Activated naive CD4-positive, alpha-beta T cell (primary cell): ENCODE measurements at places on chromosomes 3 and 15.

DNA sequence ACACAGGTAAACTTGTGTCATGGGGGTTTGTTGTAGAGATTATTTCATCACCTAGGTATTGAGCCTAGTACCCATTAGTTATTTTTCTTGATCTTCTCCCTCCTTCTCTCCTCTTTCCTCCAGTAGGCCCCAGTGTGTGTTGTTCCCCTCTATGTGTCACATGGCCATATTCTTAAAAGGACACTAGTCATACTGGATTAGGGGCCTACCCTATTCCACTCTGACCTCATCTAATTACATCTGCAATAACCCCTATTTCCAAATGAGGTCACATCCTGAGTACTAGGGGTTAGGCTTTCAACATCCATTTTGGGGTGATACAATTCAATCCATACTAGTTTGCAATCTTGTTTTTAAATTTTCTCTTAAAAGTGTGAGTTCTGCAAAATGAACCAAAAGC is 142.8 kb downstream of the IMPG2 start:
- DNase-seq = no peak

GRCh38 chr3:192890347-192891335 is 27.0 kb downstream of the MB21D2 start:
- no peak for DNase-seq

DNA sequence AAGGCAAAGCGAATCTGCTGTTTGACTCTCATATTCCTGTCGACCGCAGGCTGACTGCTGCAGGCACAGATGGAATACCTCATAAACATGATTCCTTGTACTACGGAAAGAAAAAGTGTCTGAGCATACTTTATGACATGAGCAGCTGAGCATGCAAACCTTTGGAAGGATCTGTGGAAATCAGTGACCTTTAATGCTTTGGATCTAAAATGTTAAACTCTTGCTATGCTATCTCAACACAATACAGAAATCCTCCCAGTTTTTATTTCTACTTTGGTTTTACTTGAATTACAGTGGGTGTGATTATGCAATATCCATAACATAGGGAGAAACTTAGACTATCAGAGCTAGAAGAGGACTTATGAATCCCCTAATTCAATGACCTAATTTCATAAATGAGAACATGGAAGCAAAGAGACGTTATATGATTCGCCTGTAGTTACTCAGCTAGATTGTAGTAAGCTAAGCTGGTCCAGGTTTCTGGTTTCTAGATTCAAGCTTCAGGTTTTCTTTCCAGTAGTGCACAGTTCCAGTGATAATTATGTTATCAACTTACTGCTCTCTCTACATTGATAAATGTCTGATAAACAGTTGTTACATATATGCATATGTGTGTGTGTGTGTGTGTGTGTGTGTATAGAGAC is 127.6 kb upstream of the GBE1 start:
- no peak for DNase-seq

DNA sequence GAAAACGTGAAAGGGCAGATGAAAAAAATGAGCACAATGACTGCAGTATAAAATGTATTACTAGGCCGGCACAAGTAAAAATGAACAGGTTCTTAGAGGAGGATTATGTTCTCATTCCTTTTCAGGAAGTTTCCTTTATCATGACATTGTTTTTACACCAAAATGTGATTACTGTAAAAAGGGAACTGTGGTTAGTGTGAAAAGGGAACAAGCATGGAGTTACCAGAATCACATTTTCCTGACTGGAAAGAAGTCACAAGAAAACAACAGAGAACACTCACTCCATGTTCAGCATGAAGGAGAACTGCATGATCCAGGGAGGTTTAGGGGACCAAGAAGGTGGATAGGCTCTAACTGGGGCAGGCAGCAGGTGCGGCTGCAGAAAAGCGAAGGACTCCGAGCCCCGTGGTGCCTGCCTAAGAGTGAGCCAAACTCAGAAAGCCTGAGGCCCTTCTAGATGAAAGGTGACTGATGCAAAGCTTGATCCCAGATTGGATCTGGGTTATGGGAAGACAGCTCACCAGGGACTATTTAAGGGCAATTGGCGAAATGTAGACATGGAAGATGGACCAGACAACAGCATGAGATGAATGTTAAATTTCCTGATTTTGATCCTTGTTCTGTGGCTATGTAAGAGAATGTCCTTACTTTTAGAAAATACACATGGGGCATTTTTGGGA is 77.3 kb downstream of the CCR1 start:
- no peak for DNase-seq

- no peak for DNase-seq
Measured at GRCh38 chr3:11626084-11626463, 17.6 kb downstream of the VGLL4 start.

DNA sequence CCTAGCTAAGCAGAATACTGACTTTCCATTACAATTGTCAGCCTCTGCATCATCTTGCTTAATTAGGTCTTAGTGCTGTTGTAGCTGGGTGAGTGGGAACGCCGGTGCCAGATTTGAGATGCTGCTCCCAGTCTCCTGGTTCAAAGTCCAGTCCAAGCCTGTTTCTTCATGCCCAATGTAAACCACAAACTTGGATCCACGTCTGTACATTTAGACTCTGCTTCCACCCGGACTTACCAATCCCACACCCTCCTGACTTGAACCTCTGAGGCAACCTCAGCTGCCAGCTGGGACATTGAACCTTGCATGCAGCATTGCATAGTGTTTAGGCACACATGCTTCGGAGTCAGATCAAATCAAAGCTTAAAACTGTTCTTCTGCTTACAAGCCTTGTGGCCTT is 43.0 kb downstream of the BCL2L10 start:
- DNase-seq = no peak

DNA sequence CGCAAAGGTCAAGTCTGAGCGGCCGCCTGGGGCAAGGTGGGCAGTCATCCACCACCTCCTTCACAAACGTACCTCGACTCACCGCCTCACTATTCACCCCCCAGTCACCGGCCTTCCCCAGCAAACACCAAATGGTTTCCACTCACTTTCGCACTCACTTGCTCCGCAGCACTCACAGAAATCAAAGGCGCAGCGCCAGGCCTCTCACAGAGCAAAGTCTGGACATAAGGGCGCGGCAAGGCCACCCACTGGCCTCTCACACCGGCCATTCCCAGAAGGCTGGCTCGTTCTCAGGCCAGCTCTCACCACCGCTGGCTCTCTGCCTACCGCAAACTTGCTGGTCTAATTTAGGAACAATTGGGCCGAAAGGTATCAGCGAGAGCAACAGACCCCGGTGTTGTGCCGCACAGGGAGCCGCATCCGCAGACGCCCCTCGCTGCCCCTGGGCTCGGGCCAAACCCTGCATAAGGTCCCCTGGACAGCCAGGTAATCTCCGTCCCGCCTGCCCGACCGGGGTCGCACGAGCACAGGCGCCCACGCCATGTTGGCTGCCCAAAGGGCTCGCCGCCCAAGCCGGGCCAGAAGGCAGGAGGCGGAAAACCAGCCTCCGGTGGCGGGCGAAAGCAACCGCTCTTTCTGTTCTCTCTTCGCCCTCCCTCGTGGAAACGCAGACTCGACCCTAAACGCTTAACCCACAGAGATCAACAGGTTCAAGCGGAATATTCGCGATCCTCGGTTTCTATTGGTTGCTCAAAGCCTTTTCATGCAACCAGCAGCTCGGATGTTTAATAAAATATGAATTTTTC is 2.9 kb downstream of the SHOX2 start:
- no peak for DNase-seq

GRCh38 chr3:116165135-116165534 is 280.2 kb downstream of the LSAMP start:
- no peak for DNase-seq

DNA sequence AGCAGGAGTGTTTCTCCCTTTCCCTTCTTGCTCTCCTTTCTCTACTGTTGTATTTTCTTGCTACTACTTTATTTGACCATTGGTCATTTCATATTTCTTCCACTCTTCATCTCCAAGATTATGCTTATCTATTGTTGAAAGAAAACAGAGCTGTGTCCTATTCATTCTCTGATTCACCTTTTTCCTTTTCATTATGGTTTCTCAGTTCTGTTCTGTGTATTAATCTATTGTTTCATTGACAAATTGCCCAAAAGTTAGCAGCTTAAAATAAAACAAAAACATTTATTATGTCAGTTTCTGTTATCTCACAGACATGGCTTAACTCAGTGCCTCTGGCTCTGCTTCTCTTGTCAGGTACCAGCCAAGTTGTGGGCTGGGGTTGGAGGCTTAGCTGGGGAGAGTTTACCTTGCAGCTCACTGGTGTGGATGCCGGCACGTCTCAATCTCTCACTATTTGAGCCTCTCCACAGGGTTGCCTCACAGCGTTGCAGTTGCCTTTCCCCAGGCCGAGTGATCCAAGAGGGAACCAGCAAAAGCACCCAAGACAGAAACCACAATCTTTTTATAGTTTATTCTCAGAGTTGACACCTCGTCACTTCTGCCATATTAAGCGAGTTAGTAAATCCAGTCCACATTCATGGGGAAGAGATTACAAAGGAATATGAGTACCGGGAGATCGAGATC is 36.9 kb upstream of the FILIP1L start:
- DNase-seq = no peak

DNA sequence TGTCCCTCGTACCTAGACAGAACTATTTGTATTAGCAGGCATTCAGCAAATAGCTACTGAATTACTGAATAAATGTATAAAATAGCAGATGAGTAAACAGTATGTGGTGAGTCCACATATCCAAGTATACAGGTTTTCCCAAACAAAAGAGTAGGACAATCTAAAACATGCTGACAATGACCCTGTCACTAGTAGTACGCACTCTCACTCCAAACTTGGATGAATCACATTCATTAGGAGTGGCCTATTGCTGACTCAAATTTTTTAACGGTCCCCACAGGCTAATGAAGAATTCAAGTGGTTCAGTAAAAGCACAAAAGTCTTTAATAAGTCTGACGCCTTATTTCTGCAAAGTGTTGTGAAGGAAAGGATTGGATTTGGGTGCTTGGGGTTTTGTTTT is 449.3 kb upstream of the THBS1 start:
- no peak for DNase-seq

DNA sequence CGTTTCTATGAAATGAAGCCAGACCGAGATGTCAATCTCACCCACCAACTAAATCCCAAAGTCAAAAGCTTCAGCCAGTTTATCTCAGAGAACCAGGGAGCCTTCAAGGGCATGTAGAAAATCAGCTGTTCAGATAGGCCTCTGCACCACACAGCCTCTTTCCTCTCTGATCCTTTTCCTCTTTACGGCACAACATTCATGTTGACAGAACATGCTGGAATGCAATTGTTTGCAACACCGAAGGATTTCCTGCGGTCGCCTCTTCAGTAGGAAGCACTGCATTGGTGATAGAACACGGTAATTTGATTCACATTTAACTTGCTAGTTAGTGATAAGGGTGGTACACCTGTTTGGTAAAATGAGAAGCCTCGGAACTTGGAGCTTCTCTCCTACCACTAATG is 41.9 kb upstream of the TRA2B start:
- DNase-seq = no peak

DNA sequence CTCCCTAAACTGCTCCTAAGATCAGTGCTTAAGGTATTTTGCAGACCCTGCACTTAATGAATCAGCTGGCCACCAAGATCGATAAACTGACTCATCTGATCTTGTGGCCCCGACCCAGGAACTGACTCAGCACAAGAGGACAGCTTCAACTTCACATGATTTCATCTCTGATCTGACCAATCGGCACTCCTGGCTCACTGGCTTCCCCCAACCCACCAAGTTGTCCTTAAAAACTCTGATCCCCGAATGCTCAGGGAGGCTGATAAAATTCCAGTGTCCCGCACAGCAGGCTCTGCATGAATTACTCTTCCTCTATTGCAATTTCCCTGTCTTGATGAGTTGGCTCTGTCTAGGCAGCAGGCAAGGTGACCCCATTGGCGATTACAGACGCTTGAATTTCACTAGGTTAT is 13.5 kb downstream of the HTR3E start:
- DNase-seq = no peak

- DNase-seq = no peak
Measured at GRCh38 chr3:55826731-55827496, 339.8 kb upstream of the WNT5A start.

DNA sequence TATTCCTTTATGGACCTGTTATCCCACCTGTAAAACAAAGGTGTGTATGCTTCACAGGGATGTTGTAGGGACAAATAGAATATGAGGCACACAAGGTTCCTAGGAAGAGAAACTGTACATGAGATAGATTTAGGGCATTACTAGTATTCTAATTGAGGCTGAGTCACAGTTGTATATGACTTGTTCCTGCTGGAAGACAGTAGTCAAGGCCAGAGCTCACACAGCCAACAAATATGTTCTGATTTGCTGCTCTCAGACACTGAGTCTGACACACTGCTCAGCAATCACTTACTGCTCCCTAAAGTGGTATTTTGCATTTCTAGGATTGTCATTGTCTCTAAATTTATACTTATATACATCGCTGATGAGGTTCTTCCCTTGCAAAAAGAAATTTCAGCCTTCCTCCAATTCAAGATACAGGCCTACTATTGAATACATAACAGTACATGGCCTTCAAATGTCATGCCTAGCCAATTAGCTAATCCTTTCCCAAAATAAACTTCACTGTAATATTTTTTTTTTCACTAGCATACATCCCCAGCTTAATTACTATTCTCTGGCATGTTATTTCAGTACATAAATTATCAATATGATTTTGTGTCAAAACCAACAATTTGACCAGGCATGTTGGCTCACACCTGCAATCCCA is 69.8 kb downstream of the TIGIT start:
- no peak for DNase-seq

DNA sequence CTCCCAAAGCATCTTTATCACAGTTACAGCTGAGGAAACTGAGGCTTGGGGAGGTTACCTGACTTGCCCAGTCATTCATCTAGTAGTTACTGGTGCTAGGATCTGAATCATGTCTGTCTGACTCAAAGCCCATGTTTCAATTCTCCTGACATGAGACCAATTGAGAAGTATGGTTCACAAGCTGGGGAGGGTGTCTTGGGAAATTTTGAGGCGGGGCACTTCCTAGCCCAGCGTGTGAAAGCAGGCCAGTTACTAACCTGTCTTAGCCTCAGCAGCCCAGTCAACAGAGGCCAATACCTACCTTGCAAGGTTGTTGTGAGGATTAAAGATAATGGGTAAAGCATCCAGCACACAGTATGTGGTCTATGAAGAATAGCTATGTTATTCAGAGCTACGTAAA is 37.0 kb downstream of the CLDN18 start:
- DNase-seq = no peak

DNA sequence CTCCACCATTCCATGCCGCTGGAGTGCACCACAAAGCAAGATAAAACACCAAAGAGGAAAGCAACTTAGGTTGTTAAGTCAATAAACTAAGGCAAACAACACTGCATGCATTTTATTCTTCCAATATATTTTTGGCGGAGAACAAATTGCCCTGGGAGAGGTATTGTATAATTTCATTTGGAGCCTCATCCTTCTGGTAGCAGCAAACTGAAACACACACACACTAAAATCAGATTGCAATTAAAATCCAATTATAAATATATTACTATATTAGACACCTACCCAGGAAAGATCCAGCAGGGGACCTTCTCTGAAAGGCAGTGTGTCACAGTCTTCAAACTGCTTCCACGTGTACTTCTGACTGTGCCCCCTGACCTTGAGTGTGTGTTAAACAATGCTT is 102.3 kb downstream of the RORA start:
- DNase-seq = no peak

GRCh38 chr3:121667333-121667732 is 6.6 kb upstream of the HCLS1 start:
- DNase-seq = no peak

GRCh38 chr3:18812316-18812715 is 336.0 kb upstream of the KCNH8 start:
- DNase-seq = no peak
